ENCODE measurements at places on chromosomes 7 and 10. TPM values are rescaled to one million over a fixed set of nuclear protein-coding genes. Genes with fewer than 3 reads are reported as not detected.

The GPR15LG gene
- total RNA-seq = not detected

- no peak overlapping the region for H3K4me3 ChIP-seq
- H3K4me1 ChIP-seq = peaks cover 70% of the 10 kb centered on the region
- DNase-seq = peak; percentile 62
- no peaks in the 10 kb centered on the region for H3K27me3 ChIP-seq
- H3K36me3 ChIP-seq = no peaks in the 10 kb centered on the region
- H3K27ac ChIP-seq = peak overlapping the region; percentile 76
Measured at GRCh38 chr7:112080978-112081377, 125.2 kb downstream of the DOCK4 start.

GRCh38 chr10:16835228-16835627 is 18.0 kb upstream of the RSU1 start:
- H3K4me1 ChIP-seq = no peaks in the 10 kb centered on the region
- H3K27me3 ChIP-seq = no peaks in the 10 kb centered on the region
- no peak overlapping the region for H3K27ac ChIP-seq
- DNase-seq = no peak
- no peaks in the 10 kb centered on the region for H3K36me3 ChIP-seq

DNA sequence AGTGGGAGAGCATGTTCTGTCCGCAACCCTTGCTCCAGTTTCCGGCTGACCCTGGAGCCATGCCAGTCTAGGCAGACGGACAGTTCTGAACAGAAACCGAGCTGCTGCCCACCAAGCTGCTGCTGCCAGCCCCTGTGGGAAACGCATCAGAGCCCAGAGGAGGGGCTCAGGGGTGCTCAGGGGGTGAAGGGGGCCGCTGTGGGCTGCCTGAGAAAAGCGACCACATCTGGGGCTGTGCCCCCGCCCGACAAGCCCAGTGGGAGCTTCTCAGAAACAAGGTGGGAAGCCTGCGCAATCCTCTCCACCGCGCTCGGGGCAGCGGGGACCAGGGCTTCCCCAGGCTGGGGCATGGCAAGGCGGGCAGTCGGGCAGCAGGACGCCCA is 38.8 kb upstream of the CFAP46 start:
- H3K27ac ChIP-seq = no peak overlapping the region
- peaks cover 59% of the 10 kb centered on the region for H3K27me3 ChIP-seq
- H3K36me3 ChIP-seq = no peaks in the 10 kb centered on the region
- no peak for DNase-seq
- H3K4me3 ChIP-seq = no peak overlapping the region
- H3K4me1 ChIP-seq = no peaks in the 10 kb centered on the region

The GTPBP4 gene
- 46.9 TPM for total RNA-seq

DNA sequence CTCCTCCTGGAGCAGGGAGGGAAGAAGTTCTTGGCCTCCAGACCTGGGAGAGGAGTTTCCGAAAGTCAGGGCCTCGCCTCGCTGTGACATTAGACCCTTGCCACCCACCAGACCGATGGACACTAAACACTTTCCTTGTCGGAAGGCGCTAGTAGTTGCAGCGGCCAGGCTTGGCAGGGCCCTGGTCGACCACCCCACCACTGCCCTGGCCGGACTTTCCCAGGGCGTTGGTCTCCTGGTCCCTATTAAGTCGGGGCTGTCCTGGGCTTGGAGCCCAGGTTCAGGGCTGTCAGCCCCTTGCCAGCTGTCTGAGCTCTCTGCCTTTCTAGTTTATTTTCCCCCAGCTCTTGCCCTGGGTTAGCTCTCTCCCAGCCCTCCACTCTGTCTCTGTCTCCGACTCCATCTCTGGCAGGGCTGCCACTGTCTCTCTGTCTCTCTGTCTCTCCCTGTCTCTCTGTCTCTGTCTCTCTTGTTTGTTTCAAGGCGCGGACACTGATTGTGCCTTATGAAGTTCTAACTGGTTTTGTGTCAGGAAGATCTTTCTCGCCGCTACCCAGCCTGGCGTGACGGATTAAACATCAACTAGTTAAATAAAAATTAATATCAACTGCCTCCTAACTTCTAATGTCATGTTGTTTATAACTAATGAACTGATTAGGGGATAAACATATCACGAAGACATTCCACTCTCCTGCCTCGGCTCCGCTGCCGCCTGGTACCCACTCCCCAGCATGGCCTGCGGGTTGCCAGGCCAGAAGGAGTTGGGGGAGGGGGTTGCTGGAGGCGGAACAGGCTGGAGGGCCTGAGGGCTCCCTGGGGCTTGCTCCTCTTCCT is 13.8 kb upstream of the PAX2 start:
- no peak overlapping the region for H3K27ac ChIP-seq
- no peaks in the 10 kb centered on the region for H3K36me3 ChIP-seq
- peaks cover 8% of the 10 kb centered on the region for H3K4me1 ChIP-seq
- H3K27me3 ChIP-seq = peaks cover 91% of the 10 kb centered on the region

Data from left lung (tissue), 14 donors.